ENCODE measurements at places on chromosomes 12 and 14.

DNA sequence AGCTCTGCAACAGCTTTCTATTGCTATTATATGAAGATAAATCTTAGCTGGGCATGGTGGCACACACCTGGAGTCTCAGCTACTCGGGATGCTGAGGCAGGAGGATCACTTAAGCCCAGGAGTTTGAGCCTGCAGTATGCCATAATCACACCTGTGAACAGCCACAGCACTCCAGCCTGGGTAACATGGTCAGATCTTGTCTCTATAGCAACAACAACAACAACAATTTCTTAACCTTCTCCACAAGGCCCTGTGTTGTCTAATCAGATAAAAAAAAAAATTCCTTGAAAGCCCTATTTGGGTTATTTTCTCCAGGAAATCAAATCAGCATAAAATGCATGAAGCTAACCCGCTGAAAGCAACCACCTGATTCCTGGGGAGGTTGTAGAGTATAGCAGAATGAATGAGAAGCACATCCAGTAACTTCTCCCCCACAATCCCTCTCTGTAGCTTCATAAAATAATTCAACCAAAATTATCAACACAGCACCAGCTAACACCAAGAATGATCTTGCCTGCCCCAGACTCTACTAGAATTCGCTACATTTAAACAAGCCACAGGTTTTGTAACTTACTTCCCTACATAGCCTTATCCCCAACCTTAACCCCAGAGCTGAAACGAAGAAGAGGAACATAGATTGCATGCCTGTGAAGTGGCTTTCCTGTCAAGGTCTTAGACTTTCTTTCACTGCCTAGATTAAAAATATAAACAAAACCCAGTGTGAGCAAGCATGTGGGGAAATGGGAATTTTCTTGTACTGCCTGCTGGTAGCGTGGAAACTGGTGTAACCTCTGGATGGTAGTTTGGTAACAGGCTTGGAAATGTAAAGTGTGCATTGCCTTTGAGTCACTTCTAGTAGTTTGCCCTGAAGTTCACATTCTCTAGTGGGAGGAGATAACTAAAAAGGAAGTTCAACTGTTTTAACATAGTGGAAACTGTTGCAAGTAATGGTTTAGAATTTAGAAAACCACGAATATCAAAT lies 6.0 kb upstream of the STK38L start:
- DNase-seq = no peak

DNA sequence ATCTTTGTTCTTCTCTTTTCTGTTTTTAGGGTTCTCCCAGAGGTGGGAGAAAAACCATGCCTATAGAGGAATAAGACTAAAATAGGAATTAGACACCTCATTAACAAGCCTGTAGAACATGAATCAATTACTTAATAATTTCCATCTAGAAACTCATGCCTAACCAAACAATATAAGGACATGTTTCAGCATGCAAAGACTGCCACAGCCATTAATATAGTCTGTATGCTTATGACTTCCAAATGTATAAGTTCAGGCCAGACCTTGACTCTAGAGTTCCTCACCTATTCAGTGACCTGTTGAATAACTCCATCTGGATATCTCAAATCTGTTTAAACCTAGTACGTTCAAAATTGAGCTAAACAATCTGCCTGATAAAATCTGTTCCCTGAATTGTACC lies 304.6 kb downstream of the BMP4 start:
- no peak for DNase-seq

DNA sequence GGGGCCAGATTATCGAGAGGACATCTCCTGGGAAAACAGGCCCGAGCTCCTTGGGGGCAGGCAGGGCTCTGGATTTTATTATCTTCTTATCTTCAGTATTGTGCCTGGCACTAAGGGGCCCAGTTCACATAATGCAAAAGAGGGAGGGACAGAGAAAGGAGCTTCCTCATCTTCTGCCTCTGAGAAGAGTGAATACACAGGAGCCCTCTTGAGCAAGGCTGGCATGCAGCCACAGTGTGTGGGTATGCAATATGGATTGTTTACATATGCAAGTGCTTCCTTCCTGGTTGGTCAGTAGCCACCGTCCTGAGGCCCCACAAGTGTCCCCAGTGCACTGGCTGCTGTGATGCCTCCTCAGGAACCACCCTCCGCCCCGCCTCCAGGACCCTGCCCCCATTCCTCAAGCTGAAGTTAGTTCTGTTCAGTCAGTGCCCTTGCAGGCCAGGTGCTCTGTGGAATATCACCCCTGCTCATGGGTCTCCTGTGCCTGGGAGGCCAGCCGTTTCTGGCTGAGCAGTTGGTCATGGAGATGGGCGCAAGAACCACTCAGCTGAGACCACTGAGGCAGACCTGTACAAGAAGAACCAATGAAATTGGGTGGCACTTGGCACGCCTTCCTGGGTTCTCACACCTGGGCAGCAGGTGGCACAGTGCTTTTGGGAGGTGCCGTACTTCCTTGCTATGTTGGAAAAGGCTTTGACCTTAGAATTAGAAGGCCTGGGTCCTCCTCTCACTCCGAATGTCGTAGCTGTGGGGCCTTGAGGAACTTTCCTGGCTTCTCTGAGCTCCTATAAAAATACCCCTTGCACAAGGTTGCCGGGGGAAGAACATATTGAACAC lies 35.1 kb upstream of the ACTN1 start:
- no peak for DNase-seq

DNA sequence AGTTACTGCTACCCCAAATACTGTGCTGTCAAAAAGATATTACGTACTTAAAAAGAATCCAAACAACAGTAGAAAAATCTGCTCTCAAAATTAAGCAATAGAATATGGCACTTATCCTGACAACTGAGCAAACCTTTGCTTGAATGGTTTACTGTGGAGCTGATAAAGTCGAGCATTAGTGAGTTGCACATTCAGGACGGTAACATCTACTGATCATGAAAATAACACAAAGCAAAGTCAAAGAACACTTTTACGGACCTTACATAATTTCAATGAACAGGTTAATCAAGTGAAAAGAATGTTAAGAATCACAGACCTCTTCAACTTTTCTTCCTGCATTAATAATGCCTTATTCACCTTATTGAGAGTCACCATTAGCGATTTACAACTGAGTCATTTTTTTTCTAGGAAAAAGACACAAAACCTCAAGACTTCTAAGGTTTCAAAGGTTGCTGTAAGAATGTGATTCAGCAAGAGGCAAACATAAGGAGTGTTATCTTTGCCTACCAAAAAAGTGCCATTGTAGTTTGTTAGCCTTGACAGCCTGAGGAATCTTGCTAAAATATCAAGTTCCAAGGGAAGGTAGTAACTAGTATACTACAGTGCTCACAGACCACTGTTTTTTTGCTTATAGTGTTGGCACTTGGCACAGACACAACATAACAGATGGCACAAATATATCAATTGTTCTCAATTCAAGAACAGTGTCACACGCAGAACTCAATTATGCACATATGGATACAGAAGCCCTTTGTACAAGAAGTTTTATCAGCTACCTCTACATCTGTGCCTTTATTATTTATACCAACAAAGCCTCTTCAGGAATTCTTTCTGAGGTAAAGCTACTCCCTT lies 334.2 kb upstream of the RPL10L start:
- DNase-seq = no peak
